ENCODE measurements at places on chromosomes 3 and 15.

DNA sequence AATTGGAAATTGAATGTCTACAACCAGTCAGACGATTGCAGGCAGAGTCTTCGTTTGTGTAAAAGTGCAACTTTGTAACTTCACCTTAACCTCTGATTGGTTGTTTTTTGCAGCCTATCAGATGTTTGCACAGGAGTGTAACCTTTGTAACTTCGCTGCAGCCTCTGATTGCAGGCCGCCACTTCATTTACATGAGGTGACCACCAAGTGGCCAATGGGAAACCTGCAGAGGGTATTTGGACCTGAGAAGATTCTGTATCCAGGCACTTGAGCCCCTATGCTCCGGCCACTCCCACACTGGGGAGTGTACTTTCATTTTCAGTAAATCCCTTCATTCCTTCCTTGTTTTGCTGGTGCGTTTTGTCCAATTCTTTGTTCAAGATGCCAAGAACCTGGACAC lies 68.1 kb upstream of the PFN2 start:
- DNase-seq: peak; percentile 41

- peak; percentile 69 for DNase-seq
These were observed 56.1 kb upstream of the KIF23 start for GRCh38 chr15:69357773-69358771.

- DNase-seq: no peak
These were observed 27.3 kb downstream of the NPTN start for GRCh38 chr15:73605759-73606436.

DNA sequence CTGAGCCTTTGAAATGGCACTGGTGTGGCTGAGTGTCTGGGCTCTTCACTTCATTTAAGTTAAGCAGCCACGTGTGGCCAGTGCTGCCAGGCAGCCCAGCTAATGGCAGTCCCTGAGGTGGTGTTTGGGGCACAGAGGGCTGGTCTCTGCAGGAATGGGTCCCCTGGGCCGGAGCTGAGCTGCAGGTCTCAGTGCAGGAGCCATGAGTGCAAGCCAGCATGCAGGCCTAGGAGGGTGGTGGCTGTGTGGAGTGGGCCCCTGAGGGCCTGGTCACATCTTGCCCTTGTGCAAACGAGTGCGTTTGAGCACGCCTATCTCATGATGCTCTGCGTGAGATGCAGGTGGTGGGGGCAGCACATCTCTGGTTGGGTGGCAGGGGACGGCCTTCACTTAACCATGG lies 48.9 kb downstream of the PLXNA1 start:
- no peak for DNase-seq

DNA sequence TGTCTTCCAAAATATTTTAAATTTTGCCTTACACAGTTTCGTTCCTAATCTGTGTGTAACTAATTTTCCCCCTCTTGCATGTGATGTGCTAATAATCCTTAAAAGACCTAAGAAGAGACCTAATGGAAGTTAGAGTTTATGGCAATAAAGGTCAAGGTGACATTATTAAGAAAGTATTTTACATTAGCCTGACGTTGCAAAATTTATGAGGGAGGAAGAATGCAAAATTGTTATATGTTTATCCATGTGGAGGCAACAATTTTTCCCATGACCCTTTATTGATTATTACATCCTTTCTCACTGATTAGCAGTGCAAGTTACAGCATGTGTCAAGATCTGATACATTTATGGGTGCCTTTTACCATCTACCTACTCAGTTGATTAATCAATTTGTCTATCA lies 373.8 kb upstream of the ROBO1 start:
- DNase-seq: no peak

DNA sequence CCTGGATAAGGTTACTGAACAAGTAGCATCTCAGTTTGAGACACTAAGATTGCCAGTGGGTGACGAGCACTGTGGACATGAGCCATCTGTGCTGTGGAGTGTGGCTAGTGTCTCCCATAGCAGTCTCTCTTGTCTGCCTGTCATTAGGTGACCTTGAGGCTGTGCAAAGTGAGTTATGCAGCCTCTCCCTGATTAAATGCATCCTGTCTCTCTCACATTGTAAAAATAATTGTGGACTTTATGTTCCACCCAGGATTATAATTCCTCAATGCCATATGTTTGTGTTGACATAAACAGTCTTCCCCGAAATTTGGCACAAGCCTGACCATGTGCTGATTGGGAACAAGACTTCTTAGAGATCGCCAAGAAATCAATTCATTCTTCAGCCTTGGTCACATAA lies 168.9 kb downstream of the MYRIP start:
- DNase-seq: no peak

DNA sequence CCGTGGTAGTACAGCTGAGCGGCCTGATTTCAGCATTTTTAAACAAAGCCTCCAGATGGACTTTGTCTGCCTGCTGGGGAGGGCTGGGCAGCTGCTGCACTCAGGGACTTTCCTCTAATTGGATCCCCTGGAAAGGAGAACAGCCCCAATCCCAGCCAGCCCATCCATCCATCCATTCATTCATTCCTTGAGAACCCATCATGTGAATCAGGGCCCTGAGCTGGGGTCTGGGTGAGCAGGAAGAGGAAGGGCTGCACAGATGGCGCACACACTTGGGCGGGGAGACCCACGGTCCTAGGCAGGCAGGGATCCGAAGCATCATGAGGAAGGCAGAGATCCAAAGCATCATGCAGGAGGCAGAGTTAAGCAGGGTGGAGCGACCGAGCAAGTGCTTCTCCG lies 45.7 kb downstream of the TPRA1 start:
- DNase-seq: no peak

GRCh38 chr3:8420612-8421011 lies 81.0 kb upstream of the LMCD1 start:
- peak; percentile 9 for DNase-seq

- peak; percentile 26 for DNase-seq
These were observed 129.4 kb upstream of the SLC24A5 start for GRCh38 chr15:47991357-47991756.

- DNase-seq: no peak
These were observed 36.6 kb downstream of the ATP2B2 start for GRCh38 chr3:10468613-10469354.

GRCh38 chr3:181313335-181313734 lies 323.8 kb upstream of the DNAJC19 start:
- DNase-seq: no peak
